ENCODE measurements at places on chromosomes 16 and 17.

DNA sequence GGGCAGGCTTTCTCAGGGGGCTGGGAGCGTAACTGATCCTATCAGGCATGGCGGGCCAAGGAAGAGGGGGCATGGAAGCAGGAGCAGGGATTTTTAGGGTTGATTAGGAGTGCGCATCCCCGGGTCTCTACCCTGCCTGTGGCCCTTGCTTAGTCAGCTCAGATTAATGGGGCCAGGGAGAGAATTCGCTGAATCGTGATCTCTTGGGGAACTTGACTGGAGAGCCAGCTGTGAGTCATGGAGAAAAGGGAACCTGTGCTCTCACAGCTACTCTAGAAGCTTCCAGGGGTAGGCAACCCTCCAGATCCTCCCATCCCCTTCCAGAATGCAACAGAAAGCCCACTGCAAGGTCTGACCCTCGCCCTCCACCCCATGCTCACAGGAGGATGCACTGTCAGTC, 3.6 kb downstream of the FOXN1 start:
- no peak for DNase-seq

DNA sequence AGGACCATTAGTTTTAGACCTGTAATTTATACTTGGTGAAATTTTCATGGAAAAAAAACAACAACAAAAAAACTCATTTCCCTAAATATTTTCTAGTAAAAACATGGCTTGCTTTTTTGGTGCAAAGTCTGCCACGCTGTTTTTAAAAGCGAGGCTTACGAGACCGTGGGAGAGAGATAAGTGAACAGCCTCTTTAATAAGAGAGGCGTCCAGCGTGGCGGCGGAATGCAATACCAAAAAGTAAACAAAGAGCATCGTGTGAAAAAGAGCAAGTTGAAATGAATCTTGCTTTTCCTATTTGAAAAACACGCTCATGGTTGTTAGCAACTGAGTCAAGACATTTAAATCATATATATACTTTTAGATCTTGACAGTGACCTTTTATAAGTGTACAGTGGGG, 10.5 kb upstream of the MSI2 start:
- no peak for DNase-seq

DNA sequence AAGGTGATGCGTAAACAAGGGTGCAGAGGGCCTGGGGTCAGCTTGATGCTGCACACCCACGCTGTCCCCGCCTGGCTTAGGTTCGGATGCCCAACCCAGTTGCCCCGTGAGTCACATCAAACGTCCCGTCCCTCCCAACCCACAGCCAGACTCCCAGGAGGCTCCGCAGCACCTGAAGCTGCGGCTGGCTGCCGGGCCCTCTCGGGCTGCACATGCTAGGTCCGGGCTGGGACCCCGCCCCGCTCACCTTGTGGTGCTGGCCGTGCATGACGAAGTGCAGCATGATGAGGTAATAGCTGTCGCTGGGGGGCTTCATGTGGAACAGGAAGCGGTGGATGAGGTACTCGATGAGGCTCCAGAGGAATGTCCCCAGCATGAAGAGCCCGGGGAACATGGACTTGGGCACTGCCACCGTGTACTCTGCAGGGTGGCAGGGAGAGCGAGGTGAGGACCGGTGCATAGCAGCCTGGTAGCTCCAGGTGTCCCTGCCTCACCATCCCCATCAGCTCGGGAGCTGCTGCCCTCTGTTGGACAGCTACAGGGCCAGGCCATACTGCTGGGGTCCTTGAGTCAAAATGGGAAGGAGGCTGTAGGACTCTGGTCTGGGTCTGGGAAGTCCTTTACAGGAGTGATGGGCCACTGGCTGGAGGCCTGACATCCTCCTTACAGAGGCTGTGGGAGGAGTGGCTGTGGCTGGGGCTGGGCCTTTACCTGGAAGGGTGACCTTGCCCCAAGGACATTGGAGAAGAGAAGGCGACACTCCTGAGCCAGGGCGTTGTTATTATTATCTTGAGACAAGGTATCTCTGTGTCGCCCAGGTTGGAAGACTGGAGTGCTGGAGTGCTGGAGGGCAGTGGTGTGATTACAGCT, 18.3 kb upstream of the MLKL start:
- DNase-seq, result no peak

GRCh38 chr17:72661116-72661944, 431.2 kb downstream of the SLC39A11 start:
- no peak for DNase-seq

GRCh38 chr17:70345061-70345460, 175.7 kb downstream of the KCNJ2 start:
- DNase-seq, result no peak

- DNase-seq, result no peak
Observed at GRCh38 chr17:57004944-57005579, 27.1 kb downstream of the SCPEP1 start.

- no peak for DNase-seq
Observed at GRCh38 chr17:16987066-16987829, 15.3 kb upstream of the TNFRSF13B start.

- no peak for DNase-seq
Observed at GRCh38 chr16:72123426-72123825, 29.8 kb downstream of the DHX38 start.

- DNase-seq, result no peak
Observed at GRCh38 chr17:13931111-13931526, 138.2 kb upstream of the COX10 start.

GRCh38 chr17:10683853-10684252, 13.5 kb downstream of the SCO1 start:
- no peak for DNase-seq

GRCh38 chr16:48277158-48277557, 29.8 kb upstream of the ABCC11 start:
- DNase-seq, result peak; percentile 3

DNA sequence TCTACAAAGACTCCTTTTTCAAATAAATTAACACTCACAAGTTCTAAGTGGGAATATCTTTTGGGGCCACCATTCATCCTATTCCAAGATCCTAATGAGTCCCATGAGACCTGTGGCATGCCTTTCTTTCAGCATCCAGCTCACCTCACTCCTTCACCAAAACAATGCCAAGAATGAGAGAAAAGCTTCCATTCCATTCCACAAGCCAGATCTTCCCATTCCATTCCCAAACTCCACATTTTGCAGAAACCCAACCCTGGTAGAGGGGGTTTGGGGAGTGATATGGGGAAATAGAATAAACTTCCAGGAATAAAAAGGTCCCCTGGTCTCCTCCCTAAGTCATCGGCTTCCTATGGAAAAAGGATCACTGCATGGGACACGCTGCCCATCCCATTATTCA, 392.2 kb downstream of the NPIPA8 start:
- no peak for DNase-seq

DNA sequence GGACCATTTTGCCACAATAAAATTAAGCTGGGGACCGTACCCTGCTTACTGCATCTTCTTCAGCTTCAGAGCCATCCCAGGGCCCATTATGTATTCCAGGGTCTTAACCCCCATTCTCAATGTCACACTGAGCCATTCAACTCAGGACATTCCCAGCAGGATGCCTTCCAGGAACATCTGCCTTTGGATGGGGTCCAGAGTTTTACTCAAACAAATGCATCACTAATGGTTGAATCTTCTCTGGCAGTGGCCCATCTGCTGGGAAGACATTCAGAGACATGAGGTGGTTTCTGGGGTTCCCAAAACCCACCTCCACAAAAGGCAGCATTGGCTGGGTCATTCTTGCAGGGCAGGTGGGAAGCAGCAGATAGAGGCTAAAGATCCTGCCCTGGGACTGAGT, 3.4 kb upstream of the SEC14L5 start:
- DNase-seq, result no peak

- no peak for DNase-seq
Observed at GRCh38 chr17:60717814-60718213, 40.2 kb downstream of the BCAS3 start.

DNA sequence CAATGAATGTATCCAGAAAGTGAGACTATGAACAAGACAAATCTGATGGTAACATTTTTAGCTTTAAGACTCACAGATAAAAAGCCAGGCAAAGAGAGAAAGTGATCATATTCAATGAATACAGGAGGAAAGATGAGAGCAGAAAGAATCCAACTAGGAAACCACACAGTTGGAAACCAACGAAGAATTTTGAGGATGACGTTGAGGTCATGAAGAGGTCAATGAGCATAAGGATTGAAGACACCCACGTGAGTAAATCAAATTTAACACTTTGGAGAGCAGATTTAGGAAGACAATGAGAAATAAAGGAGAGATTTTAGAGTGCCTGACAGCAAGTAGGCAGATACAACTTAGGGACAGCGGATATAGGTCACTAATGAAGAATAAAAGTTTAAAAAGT, 948.1 kb downstream of the KCNJ2 start:
- no peak for DNase-seq

DNA sequence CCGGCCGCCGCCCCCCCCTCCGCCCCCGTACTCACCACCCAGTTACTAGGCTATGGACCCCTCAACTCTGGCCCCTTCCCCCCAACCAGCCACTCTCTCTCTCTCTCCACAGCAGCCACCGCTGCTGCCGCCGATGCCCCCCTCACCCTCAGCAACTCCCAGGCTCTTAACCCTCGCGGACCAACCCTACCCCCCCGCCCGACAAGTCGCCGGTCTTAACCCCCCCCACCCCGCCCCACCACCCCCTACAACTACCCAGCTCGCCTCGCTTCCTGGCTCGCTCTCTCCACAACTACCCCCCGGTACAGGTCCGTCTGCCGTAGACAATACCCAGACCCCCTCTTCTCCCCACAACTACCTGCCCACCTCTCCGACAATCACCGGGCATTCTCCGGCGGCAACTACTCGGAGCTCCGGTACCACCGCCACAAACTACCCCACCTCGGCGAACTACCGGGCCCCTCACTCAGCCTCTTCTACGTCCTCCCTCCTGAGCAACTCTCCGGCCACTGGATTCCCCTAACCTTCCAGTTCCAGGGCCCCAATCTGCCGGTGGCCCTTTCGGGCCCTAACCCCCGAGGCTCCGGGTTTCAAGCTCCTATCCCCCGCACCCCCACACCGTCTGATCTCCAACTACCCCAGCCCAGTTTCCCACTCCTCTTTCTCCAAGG, 702 bp downstream of the PHF23 start:
- DNase-seq, result no peak

DNA sequence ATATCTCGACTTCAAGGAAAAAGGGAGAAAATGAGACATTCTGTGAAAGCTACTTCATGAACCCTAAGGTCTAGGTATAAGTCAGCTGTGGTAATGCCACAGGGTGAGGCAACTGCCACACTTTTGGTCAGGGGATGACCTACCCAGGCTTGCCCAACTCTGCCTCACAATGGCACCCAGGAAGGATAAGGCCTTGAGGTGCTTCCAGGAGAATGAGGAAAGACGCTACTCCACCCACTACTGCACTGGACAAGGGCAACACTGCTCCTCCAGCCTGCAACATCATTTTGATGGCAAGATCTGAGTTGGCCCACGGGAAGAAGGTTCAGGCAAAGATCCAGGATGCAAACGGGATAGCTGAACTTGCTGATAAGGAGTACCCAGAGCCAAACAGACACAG, 22.0 kb upstream of the GFOD2 start:
- DNase-seq, result no peak

GRCh38 chr17:35856603-35857002, 12.1 kb downstream of the HEATR9 start:
- no peak for DNase-seq

DNA sequence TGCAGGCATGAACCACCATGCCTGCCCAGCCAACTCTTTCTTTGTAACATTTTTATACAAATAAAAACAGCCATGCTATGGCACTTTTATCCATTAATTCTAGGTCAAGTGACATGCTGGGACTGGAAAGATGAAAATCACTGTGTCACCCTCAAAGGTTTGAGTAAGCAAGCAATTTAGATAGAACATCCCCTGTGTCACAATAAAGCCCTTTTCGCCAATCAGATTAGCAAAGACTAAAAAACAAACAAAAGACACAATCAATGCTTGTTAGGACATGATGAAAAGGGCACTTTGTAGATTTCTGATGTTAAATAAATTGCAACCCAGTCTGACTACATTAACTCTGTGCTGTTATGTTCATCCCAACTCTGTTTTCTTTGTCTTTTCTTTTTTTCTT, 26.4 kb downstream of the CHP2 start:
- no peak for DNase-seq

- no peak for DNase-seq
Observed at GRCh38 chr16:1572673-1573072, 39.2 kb downstream of the IFT140 start.
